Activated naive CD4-positive, alpha-beta T cell treated with anti-CD3 and anti-CD28 coated beads, Interleukin-2, amount 50 U/mL, for 72 hours (primary cell): ENCODE measurements at places on chromosomes 13 and 19. TPM values are rescaled to one million over a fixed set of nuclear protein-coding genes. Genes with fewer than 3 reads are reported as not detected.

- DNase-seq = no peak
These were observed at the start of gene SLC1A6 for GRCh38 chr19:14979476-14980255. Gene SLC1A6, minus strand, starts transcription at chr19:14979864. Its CDS starts 6,954 bp downstream, at chr19:14972910.

- DNase-seq = no peak
These were observed 2.7 kb downstream of the GPR183 start for GRCh38 chr13:99304541-99304940.

GRCh38 chr19:1843116-1843515 lies 5.2 kb downstream of the REXO1 start:
- DNase-seq = no peak

GRCh38 chr13:46639033-46639981 lies 86.3 kb downstream of the LRCH1 start:
- DNase-seq = no peak

GRCh38 chr13:38766799-38767198 lies 79.9 kb downstream of the FREM2 start:
- DNase-seq = no peak

GRCh38 chr13:25709088-25709487 lies 337.3 kb downstream of the ATP8A2 start:
- DNase-seq = no peak

DNA sequence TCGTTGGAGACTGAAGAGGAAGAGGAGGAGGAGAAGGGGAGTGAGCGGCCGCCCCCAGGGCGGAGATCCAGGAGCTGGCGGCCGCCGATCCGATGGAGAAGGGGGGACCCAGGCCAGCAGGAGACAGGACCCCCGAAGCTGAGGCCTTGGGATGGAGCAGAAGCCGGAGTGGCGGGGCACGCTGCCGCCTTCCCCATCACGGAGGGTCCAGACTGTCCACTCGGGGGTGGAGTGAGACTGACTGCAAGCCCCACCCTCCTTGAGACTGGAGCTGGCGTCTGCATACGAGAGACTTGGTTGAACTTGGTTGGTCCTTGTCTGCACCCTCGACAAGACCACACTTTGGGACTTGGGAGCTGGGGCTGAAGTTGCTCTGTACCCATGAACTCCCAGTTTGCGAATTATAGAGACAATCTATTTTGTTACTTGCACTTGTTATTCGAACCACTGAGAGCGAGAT lies 1.8 kb downstream of the GADD45B start:
- no peak for DNase-seq

DNA sequence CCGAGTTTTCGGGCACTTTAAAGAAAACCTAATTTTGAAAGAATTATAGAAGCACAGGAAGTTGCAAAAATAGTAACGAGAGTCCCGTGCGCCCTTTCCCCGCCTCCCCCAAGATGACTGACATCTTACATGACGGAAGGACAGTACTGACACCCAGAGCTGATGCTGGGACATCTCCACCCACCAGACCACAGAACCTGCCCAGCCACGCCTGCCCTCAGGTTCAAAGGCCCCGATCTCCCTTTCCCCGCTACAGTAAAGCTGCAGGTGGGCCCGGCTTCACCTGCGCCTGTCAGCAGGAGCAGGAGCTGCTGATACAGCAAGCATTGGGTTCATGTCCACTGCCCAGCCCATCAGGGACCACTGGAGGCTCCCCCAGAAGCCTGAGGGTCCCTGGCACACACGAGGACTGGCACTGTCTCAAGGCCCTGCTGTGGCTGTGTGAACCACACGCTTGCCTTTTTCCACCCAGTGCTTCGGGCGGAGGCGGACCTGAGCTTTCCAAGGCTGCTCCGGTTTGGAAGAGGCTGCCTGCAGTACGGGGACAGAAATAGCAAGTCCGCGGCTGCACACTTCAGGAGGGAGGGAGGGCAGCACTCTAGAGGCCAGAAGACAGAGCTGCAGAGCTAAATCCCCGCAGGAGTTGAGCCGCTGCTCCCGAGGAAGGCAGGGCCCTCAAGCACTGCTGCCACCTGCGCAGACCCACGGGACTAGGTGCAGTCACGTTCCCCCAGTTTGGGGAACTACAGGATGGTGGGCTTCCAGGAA lies 8.7 kb downstream of the MAP2K2 start:
- DNase-seq = no peak

DNA sequence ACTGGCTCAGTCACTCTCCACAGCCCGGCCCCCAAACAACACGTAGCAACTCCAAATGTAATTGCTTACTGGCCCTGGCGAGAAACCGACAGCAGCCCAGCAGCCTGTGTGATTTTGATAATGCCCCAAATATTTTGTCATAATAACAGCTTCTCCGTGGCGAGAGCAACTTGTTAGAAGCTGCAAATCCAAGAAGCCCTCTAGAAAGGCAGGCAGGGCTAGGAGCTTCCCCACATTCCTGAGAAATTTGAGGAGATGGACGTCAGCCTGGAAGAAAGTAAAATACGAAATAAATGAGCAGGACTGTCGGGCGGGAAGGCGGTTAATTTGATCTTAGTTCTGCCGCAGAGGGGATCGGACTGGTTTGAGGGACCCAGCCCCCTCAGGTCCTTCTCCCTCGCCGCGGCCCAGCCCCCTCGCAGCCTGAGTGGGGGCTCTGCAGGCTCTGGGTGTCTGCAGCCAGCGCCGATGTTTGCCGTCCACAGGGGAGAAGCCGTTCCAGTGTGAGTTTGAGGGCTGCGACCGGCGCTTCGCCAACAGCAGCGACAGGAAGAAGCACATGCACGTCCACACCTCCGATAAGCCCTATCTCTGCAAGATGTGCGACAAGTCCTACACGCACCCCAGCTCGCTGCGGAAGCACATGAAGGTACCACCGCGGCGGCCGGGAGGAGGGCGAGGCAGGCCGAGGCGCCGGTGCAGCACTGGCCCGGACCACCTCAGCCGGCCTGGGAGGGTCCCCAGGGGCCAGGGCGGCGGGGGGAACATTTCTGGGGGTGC lies 3.1 kb downstream of the ZIC2 start:
- no peak for DNase-seq

GRCh38 chr13:50282016-50282415 lies 266.8 kb downstream of the KCNRG start:
- no peak for DNase-seq

DNA sequence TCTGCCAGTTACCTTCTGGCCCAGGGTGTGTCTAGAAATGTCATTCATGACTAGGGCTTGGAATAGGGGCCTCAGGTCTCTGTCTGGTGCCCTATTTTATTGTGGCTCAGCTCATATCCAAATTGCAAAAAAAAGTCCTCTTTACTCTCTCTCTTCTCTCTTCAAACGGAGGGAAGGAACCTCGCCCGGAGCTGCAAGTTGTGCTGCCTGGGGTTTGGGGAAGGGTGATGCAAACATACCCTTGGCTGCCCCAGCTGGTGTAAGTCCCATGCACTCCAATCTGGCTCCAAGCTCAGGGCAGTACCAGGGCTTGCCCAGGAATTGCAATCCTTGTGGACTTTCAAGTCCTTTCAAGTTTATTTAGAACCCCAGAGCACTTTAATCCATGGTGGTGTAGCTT lies 549.6 kb downstream of the PCDH17 start:
- DNase-seq = no peak

DNA sequence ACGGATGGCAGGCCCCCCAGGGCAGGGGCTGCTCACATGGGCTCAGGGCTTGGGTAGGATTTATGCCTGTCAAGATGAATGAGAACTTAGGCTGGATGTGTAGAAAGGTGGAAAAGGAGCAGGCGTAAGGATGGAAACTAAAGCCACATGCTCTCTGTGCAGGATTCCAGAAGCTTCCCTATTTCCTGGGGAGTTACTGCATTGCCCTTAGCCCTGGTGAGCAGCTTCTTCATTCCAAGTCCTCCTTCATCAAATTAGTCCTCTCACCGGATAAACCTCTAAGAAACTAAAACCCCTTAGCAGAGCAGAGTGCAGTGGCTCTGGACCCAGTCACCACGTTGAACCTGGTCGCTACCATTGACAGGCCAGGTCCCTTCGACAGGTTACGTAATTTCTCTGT lies 7.4 kb downstream of the ATP12A start:
- no peak for DNase-seq

DNA sequence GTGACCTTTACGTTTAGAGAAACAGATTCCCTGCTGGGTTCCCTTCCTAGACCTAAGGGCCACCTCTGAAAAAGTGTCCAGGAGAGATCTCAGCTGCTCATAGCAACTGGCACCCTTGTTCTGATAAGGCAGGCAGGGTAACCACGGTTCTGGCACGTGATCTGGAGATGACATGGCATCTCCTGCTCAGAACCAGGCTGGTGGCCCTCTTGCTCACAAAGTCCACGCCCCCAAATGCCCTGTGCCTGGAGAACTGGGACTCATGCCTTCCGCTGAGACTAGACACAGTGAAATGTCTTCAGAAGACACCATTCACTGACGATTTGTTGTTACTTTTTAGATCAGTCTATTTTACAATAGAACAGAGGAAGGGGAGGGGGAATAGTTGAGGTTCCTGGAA lies 174.1 kb downstream of the ZNF536 start:
- no peak for DNase-seq

- no peak for DNase-seq
These were observed 122.6 kb upstream of the SLC10A2 start for GRCh38 chr13:103188713-103189326.

- DNase-seq = no peak
These were observed 69.0 kb upstream of the RFXAP start for GRCh38 chr13:36750046-36750445.

DNA sequence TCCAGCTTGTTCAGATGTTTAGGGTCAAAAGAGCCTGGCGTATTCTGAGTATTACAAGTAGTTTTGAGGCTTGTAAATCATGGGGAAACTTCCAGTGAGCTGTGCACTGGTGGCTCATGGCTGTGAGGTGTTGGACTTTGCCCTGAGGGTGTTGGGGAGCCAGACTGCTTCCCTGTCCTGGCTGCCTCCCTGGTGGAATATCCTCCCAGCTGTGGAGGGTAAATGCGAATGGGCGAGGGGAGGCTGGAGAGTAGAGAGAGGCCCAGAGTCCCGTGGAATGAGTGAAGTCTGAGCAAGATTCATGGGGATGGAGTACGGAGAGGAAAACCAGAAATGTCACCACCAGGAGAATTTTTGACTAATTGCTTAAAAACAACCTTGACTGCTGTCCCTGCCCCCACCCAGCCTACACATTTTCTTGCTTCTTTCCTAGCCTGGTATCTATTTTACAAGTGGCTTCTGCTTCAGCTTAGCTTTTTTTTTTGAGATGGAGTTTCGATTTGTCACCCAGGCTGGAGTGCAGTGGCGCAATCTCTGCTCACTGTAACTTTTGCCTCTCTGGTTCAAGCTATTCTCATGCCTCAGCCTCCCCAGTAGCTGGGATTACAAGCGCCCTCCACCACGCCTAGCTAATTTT lies 3.7 kb downstream of the SNRPA start:
- DNase-seq = no peak

- DNase-seq = no peak
These were observed 1210.1 kb downstream of the DIAPH3 start for GRCh38 chr13:58953638-58954037.

- no peak for DNase-seq
These were observed 14.8 kb downstream of the FPR3 start for GRCh38 chr19:51809787-51810186.

- no peak for DNase-seq
These were observed 1.9 kb downstream of the CNN2 start for GRCh38 chr19:1028062-1028926.

GRCh38 chr13:34523406-34523805 lies 418.7 kb upstream of the NBEA start:
- DNase-seq = no peak

The CRTC1 gene
- total RNA-seq = 7.1 TPM

The SPATA13 gene
- total RNA-seq = 65.0 TPM

The LSR gene
- 10.3 TPM for total RNA-seq

The MED4 gene
- 51.5 TPM for total RNA-seq

The ZNF607 gene
- total RNA-seq = 5.7 TPM

The TJP3 gene
- 2.6 TPM for total RNA-seq

The RASAL3 gene
- 101 TPM for total RNA-seq
